ENCODE measurements at places on chromosomes 12 and 14.

DNA sequence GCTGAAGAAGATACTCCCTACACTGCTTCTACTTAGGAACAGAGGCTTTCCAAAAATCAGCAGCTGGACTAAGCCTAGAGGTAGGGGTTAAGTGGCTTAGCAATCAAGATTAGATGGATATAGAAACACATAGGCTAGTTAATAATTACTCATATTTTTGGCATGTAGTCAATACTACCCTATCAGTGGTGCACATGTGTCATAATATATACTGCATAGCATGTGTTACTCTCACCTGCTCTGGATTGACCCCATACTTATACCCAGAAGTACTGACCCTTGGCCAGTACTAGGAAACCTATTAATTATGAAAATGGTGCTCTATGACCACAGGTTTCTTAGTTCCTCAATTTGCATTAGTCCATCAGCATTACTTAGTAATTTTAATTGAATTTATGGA, 528.4 kb upstream of the LMO3 start:
- no peaks in the 10 kb centered on the region for H3K27me3 ChIP-seq
- no peaks in the 10 kb centered on the region for H3K36me3 ChIP-seq
- H3K4me3 ChIP-seq: no peak overlapping the region
- no peak overlapping the region for H3K27ac ChIP-seq
- DNase-seq: no peak

GRCh38 chr14:68408680-68409079, 384.2 kb downstream of the ZFP36L1 start:
- H3K4me3 ChIP-seq: no peak overlapping the region
- H3K4me1 ChIP-seq: peaks cover 6% of the 10 kb centered on the region
- DNase-seq: no peak
- no peak overlapping the region for H3K27ac ChIP-seq
- no peaks in the 10 kb centered on the region for H3K27me3 ChIP-seq

GRCh38 chr12:66036317-66036716, 94.2 kb downstream of the LLPH start:
- no peaks in the 10 kb centered on the region for H3K36me3 ChIP-seq
- no peak overlapping the region for H3K4me3 ChIP-seq
- H3K4me1 ChIP-seq: peaks cover 5% of the 10 kb centered on the region
- DNase-seq: peak; percentile 56

DNA sequence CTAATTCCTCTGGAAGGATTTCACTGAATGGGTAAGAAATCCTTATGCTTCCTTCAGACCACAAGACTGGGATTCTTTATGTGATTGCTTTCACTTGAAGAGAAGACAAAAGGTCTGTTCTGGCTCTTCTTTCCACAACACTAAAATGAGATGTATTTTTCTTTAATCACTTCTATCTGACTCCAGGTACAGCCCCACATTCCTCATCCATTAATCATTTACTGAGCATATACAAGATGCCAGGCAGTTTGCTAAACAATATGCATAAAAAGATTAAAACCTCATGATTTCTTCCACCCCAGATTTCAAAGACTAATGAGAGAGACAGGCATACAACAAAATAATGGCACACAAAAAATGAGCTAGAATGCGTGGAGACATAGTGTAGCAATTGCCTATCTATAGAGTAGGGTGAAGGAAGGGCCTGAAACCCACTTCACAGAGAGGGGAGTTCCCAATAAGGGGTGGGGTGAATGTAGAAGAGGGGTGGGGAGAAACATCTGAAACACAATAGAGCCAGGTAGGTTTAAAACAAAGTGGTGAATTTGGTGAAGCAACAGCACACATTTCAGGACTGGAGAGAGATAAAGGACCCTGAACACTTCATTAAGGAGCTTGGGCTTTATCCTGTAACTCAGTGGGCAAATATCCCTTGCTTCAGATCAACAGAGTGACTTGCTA, 65.1 kb upstream of the PRB2 start:
- no peaks in the 10 kb centered on the region for H3K36me3 ChIP-seq
- H3K27ac ChIP-seq: no peak overlapping the region
- no peak for DNase-seq
- H3K4me3 ChIP-seq: no peak overlapping the region
- no peaks in the 10 kb centered on the region for H3K4me1 ChIP-seq

- no peaks in the 10 kb centered on the region for H3K27me3 ChIP-seq
- H3K4me3 ChIP-seq: peak overlapping the region; percentile 78
- DNase-seq: peak; percentile 26
- H3K36me3 ChIP-seq: peaks cover 10% of the 10 kb centered on the region
Observed at GRCh38 chr12:121628037-121628436, 1.7 kb downstream of the ORAI1 start.

- H3K4me1 ChIP-seq: no peaks in the 10 kb centered on the region
- H3K4me3 ChIP-seq: no peak overlapping the region
- DNase-seq: no peak
- H3K27ac ChIP-seq: no peak overlapping the region
- H3K27me3 ChIP-seq: no peaks in the 10 kb centered on the region
- H3K36me3 ChIP-seq: no peaks in the 10 kb centered on the region
Observed at GRCh38 chr12:25546318-25546717, 6.8 kb downstream of the LMNTD1 start.

DNA sequence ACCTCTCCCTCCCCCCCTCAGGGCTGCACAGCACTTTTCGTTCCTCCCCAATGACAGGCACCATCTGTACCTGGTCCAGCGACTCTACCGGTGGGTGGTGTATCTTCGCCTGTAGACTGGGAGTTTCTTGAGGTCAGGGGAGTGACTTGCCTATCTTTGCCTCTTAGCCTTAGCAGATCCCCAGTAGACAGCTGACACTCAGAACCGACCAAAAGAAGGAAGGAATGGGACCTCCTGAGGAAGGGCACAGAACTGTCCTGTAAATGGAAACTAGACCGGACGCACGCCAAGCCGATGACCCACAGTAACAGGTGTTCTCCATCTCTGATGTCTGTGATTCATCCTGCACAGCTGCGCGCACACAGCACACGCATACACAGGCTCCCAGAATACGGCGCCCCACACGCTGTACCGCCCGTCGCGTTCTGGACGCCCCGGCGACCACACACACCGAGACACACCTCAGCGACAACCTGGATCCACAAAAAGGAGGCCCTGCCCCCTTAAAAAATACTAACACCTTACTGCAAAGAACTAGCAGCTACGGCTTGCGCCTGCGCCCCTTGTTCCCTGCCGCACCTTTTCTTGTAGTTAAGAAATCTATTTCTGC, 673 bp upstream of the TTC9 start:
- H3K36me3 ChIP-seq: no peaks in the 10 kb centered on the region
- H3K4me1 ChIP-seq: peaks cover 19% of the 10 kb centered on the region
- peak overlapping the region; percentile 42 for H3K27ac ChIP-seq
- DNase-seq: peak; percentile 70
- peak overlapping the region; percentile 40 for H3K4me3 ChIP-seq
- peaks cover 47% of the 10 kb centered on the region for H3K27me3 ChIP-seq

DNA sequence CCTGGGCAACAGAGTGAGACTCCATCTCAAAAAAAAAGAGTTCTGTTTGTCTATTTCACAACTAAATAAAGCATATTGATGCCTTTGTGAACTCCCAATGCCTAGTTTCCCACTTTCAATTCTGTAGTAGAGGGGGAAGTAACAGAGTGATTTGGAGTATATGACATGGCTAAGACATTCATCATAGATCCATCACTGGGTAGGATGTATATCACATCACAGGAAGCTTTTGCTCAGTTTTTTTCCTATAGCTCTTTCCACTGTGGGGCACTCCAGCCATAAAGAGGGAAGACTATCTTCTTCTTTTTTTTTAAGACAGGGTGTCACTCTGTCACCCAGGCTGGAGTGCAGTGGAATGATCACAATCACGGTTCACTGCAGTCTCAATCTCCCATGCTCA, 154.0 kb upstream of the BCL2L14 start:
- H3K27me3 ChIP-seq: no peaks in the 10 kb centered on the region
- DNase-seq: no peak
- H3K4me3 ChIP-seq: no peak overlapping the region
- H3K27ac ChIP-seq: no peak overlapping the region
- no peaks in the 10 kb centered on the region for H3K36me3 ChIP-seq

GRCh38 chr12:90280564-90281058, 572.0 kb upstream of the ATP2B1 start:
- no peaks in the 10 kb centered on the region for H3K4me1 ChIP-seq
- no peak overlapping the region for H3K27ac ChIP-seq
- H3K4me3 ChIP-seq: no peak overlapping the region
- DNase-seq: no peak
- no peaks in the 10 kb centered on the region for H3K27me3 ChIP-seq

DNA sequence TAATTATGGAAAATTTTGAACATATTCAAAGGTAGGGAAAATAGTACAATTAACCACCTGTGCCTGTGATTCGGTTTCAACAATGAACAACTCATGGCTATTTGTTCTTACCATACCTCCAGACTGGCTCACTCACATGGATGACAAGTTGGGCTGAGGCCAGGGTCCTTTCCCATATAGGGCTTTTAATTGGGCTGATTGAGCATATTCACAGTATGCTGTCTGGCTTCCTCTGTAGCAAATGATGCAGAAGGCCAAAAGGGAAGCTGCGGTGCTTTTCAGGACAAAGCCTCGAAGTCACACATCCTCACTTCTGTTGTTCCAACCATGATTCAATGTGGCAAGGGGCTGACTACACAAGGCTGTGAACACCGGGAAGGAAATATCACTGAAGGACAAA, 297.5 kb upstream of the SLC16A7 start:
- H3K4me3 ChIP-seq: no peak overlapping the region
- no peaks in the 10 kb centered on the region for H3K4me1 ChIP-seq
- H3K36me3 ChIP-seq: no peaks in the 10 kb centered on the region

- no peak overlapping the region for H3K27ac ChIP-seq
- H3K36me3 ChIP-seq: no peaks in the 10 kb centered on the region
- no peaks in the 10 kb centered on the region for H3K4me1 ChIP-seq
- H3K27me3 ChIP-seq: no peaks in the 10 kb centered on the region
- no peak overlapping the region for H3K4me3 ChIP-seq
Observed at GRCh38 chr12:104903648-104904423, 54.3 kb downstream of the SLC41A2 start.

DNA sequence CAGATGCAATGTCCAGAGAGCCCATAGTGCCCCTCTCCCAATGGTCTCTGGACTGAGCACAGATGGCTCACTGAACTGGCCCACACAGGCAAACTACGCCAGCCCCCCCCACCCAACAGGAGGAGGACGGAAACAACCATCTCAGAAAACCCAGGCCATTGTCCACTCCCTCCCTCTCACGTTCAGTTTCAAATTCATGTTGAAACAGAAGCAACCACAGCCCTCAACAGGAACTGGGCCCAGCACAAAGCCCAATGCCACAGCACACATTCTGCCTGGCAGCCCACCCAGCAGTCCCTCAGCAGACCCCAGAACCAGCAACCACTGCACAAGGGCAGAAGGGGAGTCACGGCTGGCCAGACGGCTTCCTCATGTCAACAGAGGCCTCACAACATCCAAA, 10.6 kb downstream of the CCDC88C start:
- no peaks in the 10 kb centered on the region for H3K27me3 ChIP-seq
- H3K4me3 ChIP-seq: no peak overlapping the region
- H3K36me3 ChIP-seq: peaks cover 6% of the 10 kb centered on the region
- peaks cover 3% of the 10 kb centered on the region for H3K4me1 ChIP-seq

GRCh38 chr14:65103150-65103760, 938 bp upstream of the MAX start:
- peak overlapping the region; percentile 84 for H3K27ac ChIP-seq
- peak; percentile 33 for DNase-seq
- peaks cover 6% of the 10 kb centered on the region for H3K4me1 ChIP-seq
- H3K4me3 ChIP-seq: peak overlapping the region; percentile 84
- H3K27me3 ChIP-seq: no peaks in the 10 kb centered on the region

DNA sequence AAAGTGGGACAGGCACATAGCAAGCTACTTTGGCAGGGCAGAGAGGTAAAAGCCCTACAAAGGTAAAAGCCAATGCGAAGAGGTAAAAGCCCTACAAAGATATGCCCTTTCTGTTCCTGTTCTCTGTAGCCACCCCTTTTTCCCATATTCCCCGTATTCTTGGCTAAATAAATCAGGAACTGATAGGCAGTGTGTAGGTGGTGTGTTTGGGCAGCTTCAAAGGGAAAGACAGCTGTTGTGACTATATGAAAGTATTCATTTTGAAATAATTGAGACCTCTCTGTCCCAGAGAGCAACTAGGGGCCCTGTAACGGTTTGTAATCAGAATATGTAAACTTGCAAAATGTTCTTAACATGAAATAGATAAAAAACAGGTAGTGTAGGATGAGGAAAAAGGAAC, 11.3 kb upstream of the SLC41A2 start:
- DNase-seq: no peak
- H3K27ac ChIP-seq: no peak overlapping the region
- H3K4me3 ChIP-seq: no peak overlapping the region
- no peaks in the 10 kb centered on the region for H3K36me3 ChIP-seq
- no peaks in the 10 kb centered on the region for H3K4me1 ChIP-seq

DNA sequence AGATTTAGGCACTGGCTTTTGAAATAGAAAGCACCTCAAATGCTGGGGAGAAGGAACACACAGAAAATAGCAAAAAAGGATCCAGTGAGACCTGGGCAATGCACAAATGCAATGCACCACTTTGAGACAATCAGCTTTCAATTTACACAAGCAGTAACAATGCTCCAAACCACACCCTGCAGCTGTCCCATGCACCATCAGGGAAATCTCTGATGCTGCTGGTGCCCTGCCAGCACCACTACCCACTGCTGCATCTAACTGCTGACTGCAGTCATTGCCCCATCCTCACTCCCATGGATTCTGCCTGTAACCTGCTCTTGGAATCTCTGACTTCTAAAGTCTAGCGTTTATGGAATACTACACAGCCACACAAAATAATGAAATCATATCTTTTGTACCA, 21.0 kb upstream of the HMGA2 start:
- no peaks in the 10 kb centered on the region for H3K36me3 ChIP-seq
- no peak overlapping the region for H3K4me3 ChIP-seq
- no peaks in the 10 kb centered on the region for H3K27me3 ChIP-seq
- peak; percentile 26 for DNase-seq
- no peaks in the 10 kb centered on the region for H3K4me1 ChIP-seq

GRCh38 chr12:18828987-18829386, 91.1 kb downstream of the CAPZA3 start:
- no peak for DNase-seq
- no peaks in the 10 kb centered on the region for H3K4me1 ChIP-seq
- H3K36me3 ChIP-seq: no peaks in the 10 kb centered on the region

- H3K36me3 ChIP-seq: no peaks in the 10 kb centered on the region
- no peaks in the 10 kb centered on the region for H3K27me3 ChIP-seq
- no peaks in the 10 kb centered on the region for H3K4me1 ChIP-seq
- no peak overlapping the region for H3K27ac ChIP-seq
- peak; percentile 82 for DNase-seq
Observed at GRCh38 chr12:12327802-12328201, 22.2 kb downstream of the MANSC1 start.

- peak overlapping the region; percentile 67 for H3K4me3 ChIP-seq
- H3K27me3 ChIP-seq: peaks cover 7% of the 10 kb centered on the region
- peak; percentile 89 for DNase-seq
- peaks cover 6% of the 10 kb centered on the region for H3K4me1 ChIP-seq
- H3K27ac ChIP-seq: peak overlapping the region; percentile 93
Observed at GRCh38 chr14:50560931-50561285, 963 bp downstream of the ATL1 start.

- no peaks in the 10 kb centered on the region for H3K27me3 ChIP-seq
- H3K27ac ChIP-seq: peak overlapping the region; percentile 68
- DNase-seq: peak; percentile 56
- H3K4me1 ChIP-seq: peaks cover 6% of the 10 kb centered on the region
- no peak overlapping the region for H3K4me3 ChIP-seq
Observed at GRCh38 chr12:77847060-77847541, 16.4 kb downstream of the NAV3 start.

GRCh38 chr12:65615118-65615517, 209.2 kb upstream of the HMGA2 start:
- H3K4me1 ChIP-seq: no peaks in the 10 kb centered on the region
- no peaks in the 10 kb centered on the region for H3K27me3 ChIP-seq
- H3K27ac ChIP-seq: peak overlapping the region; percentile 59
- H3K4me3 ChIP-seq: no peak overlapping the region
- no peaks in the 10 kb centered on the region for H3K36me3 ChIP-seq

GRCh38 chr12:68479261-68479895, 131.3 kb upstream of the RAP1B start:
- no peaks in the 10 kb centered on the region for H3K4me1 ChIP-seq
- no peak for DNase-seq
- H3K27ac ChIP-seq: no peak overlapping the region
- H3K27me3 ChIP-seq: no peaks in the 10 kb centered on the region
